ENCODE measurements at places on chromosomes 3 and 15. TPM values are rescaled to one million over a fixed set of nuclear protein-coding genes. Genes with fewer than 3 reads are reported as not detected.

DNA sequence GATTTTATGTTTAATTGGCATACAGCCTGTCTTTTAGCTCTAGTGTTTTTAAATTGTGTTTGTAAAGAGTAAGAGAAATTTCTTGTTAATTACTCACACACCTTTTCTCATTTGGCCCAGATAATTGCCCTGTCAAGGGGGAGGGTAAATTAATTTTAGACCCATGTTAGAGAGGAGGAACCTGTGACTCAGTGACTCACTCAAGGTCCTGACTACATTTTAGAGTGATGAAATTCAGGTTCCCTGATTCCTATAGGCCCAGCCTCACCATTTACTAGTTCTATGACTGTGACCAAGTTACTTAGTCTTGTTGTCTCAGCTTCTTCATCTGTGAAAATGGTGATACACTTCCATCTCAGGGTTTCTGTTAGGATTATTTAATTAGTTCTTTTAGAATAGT is 125.2 kb upstream of the DPH6 start:
- H3K27me3 ChIP-seq, result no peaks in the 10 kb centered on the region
- H3K4me1 ChIP-seq, result peaks cover 5% of the 10 kb centered on the region
- no peaks in the 10 kb centered on the region for H3K36me3 ChIP-seq
- no peak overlapping the region for H3K27ac ChIP-seq
- DNase-seq, result no peak

Gene CLEC3B
- total RNA-seq, result not detected

Gene GASK1A
- total RNA-seq, result 1.9 TPM

GRCh38 chr15:91752081-91752785 is 101.3 kb upstream of the SLCO3A1 start:
- H3K4me3 ChIP-seq, result no peak overlapping the region
- no peak overlapping the region for H3K27ac ChIP-seq
- no peak for DNase-seq
- peaks cover 29% of the 10 kb centered on the region for H3K27me3 ChIP-seq
- no peaks in the 10 kb centered on the region for H3K36me3 ChIP-seq

GRCh38 chr3:264394-265156 is 68.0 kb downstream of the CHL1 start:
- H3K4me3 ChIP-seq, result no peak overlapping the region
- peak; percentile 91 for DNase-seq
- no peaks in the 10 kb centered on the region for H3K36me3 ChIP-seq
- H3K27me3 ChIP-seq, result no peaks in the 10 kb centered on the region
- H3K27ac ChIP-seq, result peak overlapping the region; percentile 65
- peaks cover 12% of the 10 kb centered on the region for H3K4me1 ChIP-seq

GRCh38 chr15:82174471-82175235 is 87.9 kb downstream of the EFL1 start:
- no peaks in the 10 kb centered on the region for H3K36me3 ChIP-seq
- no peak overlapping the region for H3K27ac ChIP-seq
- H3K4me1 ChIP-seq, result peaks cover 11% of the 10 kb centered on the region
- H3K27me3 ChIP-seq, result no peaks in the 10 kb centered on the region
- no peak overlapping the region for H3K4me3 ChIP-seq

GRCh38 chr3:133573054-133573628 is 345 bp upstream of the CDV3 start:
- peak; percentile 98 for DNase-seq
- H3K4me1 ChIP-seq, result peaks cover 57% of the 10 kb centered on the region
- peak overlapping the region; percentile 66 for H3K4me3 ChIP-seq
- H3K36me3 ChIP-seq, result peaks cover 20% of the 10 kb centered on the region
- H3K27ac ChIP-seq, result peak overlapping the region; percentile 76
- H3K27me3 ChIP-seq, result no peaks in the 10 kb centered on the region

- H3K4me1 ChIP-seq, result no peaks in the 10 kb centered on the region
- H3K4me3 ChIP-seq, result peak overlapping the region; percentile 48
- peaks cover 14% of the 10 kb centered on the region for H3K27me3 ChIP-seq
- no peaks in the 10 kb centered on the region for H3K36me3 ChIP-seq
- H3K27ac ChIP-seq, result no peak overlapping the region
These were observed 7.4 kb upstream of the OCA2 start for GRCh38 chr15:28106294-28107110.

Gene FMN1
- 2.9 TPM for total RNA-seq

GRCh38 chr3:126424751-126425150 is 30.0 kb downstream of the CFAP100 start:
- H3K4me3 ChIP-seq, result no peak overlapping the region
- DNase-seq, result no peak
- H3K36me3 ChIP-seq, result no peaks in the 10 kb centered on the region
- H3K27me3 ChIP-seq, result no peaks in the 10 kb centered on the region
- no peak overlapping the region for H3K27ac ChIP-seq

Gene GNB4
- total RNA-seq, result 6.3 TPM

- no peaks in the 10 kb centered on the region for H3K27me3 ChIP-seq
- no peak overlapping the region for H3K27ac ChIP-seq
- no peak overlapping the region for H3K4me3 ChIP-seq
These were observed 323.2 kb upstream of the TPM1 start for GRCh38 chr15:62719316-62719715.

DNA sequence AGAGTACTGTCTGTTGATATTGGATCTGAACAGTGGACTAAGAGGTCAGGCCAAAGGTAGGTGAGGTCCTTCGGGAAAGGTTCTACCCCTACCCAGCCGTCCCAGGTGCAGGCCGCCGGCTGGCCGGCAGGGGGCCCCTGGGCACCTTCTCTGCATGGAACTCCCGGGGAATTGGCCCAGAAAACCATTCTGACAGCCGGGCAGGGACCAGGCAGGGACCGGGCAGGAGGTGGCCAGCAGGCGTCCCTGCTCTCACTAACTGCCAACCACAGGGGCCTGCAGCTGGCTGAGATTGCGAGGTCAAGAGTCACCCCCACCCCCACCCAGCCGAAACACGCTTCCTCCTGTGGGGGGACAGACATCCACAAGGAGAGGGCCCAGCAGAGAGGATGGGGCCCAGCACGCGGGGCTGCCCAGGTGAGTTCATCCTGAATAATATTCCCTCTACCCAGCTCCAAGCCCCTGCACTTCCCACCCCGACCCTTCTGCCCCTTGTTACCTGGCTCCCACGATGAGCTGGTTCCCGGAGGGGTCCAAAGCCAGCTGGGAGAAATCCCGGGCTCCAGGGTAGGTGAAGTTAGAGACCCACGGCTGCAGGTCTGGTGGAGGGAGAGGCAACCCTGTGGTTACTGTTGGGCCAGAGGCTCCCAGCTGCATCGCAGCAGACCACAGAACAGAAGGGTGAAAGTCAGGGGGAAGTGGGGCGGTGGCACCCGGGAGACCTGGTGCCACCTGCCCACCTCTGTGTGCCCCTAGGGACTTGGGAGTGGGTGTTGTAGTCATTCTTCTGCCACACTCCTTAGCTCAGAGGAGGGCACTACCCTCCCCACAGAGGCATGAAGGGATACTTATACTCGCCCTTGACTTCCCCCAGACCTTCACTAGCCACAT is 84.4 kb downstream of the SEMA5B start:
- H3K27me3 ChIP-seq, result no peaks in the 10 kb centered on the region
- H3K27ac ChIP-seq, result no peak overlapping the region
- DNase-seq, result peak; percentile 84
- no peak overlapping the region for H3K4me3 ChIP-seq

- H3K27ac ChIP-seq, result no peak overlapping the region
- DNase-seq, result no peak
- H3K27me3 ChIP-seq, result peaks cover 3% of the 10 kb centered on the region
These were observed 542.3 kb upstream of the ROBO2 start for GRCh38 chr3:76497636-76498035.

DNA sequence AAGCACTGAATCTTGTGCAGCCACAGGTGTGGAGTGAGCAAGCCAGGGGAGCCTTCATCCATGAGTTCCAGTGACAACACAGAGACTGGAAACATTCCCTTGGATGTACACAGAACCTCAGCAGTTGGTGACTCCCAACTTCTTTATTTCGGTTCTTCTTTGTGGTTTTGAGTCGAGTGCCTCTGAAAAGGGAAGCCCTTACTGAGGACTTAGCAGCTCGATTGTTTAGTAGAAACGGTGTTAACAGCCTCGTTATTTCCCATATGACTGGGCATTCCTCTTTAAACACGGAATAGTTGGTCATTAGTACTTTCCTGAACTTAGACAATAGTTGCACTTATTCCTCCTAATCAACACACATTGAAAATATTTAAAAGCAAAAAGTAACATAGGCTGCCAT is 7.7 kb downstream of the SLCO3A1 start:
- no peak overlapping the region for H3K27ac ChIP-seq
- no peaks in the 10 kb centered on the region for H3K36me3 ChIP-seq
- peaks cover 7% of the 10 kb centered on the region for H3K4me1 ChIP-seq
- no peak overlapping the region for H3K4me3 ChIP-seq

GRCh38 chr3:6532101-6532500 is 328.8 kb upstream of the GRM7 start:
- no peak for DNase-seq
- H3K36me3 ChIP-seq, result no peaks in the 10 kb centered on the region
- H3K4me1 ChIP-seq, result no peaks in the 10 kb centered on the region
- no peaks in the 10 kb centered on the region for H3K27me3 ChIP-seq

Gene TUSC7
- total RNA-seq, result not detected

DNA sequence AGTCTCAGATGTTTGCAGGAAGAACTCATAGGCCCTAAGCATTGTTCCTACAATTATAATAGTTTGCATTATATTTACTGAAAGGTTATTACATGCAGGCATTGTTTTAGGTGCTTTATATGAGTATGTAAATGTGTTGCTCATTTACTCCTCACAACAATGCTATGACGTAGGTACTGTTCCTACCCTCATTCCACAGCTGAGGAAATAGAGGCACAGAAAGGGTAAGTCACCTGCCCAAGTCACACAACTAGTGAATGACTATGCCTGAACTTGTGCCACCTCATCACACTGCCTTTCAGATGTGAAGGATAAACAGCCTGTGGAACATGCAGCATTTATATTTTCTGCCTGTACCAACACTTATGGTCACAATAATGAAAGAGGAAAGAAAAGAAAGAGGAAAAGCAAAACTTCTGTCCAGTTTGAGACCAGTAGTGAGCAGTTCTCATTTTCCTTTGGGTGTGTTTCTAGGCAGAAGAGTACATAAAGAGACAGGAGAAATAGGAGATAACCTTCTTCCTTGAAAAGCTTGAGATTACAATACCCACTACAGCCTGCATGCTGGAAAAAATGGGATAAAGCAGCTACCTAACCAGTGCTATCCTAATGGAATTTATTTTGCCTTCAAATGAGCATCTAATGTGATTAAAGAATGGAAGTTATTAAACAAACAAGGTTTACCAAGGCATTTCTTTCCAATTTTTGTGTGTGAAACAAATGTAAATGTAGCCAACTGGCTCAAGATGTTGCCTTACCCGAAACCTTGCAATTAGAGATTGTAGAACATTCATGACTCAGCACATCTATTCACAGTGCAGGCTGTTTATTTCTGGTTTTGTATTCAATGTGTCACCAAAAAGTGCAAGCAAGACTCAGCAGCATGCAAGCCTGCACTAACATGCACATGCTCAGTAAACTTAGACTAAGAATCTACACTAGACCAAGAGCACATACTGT is 20.5 kb upstream of the ENTPD3 start:
- H3K27me3 ChIP-seq, result peaks cover 24% of the 10 kb centered on the region
- H3K36me3 ChIP-seq, result no peaks in the 10 kb centered on the region
- H3K4me3 ChIP-seq, result no peak overlapping the region
- H3K27ac ChIP-seq, result no peak overlapping the region
- peak; percentile 28 for DNase-seq

DNA sequence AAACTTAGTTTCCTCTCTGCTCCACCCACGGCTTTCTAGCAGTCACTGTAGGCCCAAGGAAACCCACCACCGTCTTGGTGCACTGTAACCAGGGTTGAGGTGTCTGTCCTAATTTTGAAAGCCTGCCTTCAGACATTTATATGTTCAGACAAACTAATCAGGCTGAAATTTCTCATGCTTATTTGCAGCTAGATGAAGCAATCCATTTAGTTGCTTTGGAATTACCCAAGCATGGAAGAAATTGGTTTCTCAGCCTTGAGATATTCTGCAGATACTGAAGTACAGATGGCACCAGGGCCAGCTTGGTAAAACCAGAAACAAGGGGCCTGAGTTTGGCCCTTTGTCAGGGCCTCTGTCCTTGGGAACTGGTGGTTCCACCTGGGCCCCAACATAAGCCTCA is 105.4 kb downstream of the CACNA1D start:
- no peaks in the 10 kb centered on the region for H3K36me3 ChIP-seq
- no peak for DNase-seq
- H3K27ac ChIP-seq, result no peak overlapping the region
- no peaks in the 10 kb centered on the region for H3K4me1 ChIP-seq

- no peak for DNase-seq
- no peak overlapping the region for H3K4me3 ChIP-seq
- no peaks in the 10 kb centered on the region for H3K27me3 ChIP-seq
- H3K36me3 ChIP-seq, result peaks cover 7% of the 10 kb centered on the region
- H3K27ac ChIP-seq, result no peak overlapping the region
These were observed 186.8 kb downstream of the THSD4 start for GRCh38 chr15:71301958-71302621.

GRCh38 chr3:138034918-138035317 is 25.0 kb downstream of the CLDN18 start:
- H3K27me3 ChIP-seq, result no peaks in the 10 kb centered on the region
- no peaks in the 10 kb centered on the region for H3K36me3 ChIP-seq
- DNase-seq, result peak; percentile 16
- no peaks in the 10 kb centered on the region for H3K4me1 ChIP-seq
- no peak overlapping the region for H3K4me3 ChIP-seq
- H3K27ac ChIP-seq, result no peak overlapping the region

DNA sequence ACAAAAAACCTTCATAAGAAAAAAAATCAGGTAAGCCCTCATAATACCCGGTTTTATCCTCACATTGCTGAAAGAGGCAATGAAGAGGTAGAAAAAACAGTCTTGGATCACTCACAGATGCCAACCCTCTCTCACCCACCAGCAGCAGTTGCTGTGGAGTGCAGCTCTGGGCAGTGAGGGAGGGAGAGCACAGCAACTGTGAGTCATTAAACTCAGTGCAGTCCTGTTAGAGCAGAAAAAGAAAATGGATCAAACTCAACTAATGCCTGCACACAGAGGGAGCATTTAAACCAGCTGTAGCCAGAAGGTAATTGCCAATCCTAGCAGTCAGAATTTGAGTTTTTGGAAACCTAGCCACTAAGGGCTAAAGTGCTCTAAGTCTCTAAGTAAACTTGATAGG is 1050.6 kb upstream of the ALCAM start:
- H3K4me3 ChIP-seq, result no peak overlapping the region
- H3K27me3 ChIP-seq, result no peaks in the 10 kb centered on the region
- no peaks in the 10 kb centered on the region for H3K4me1 ChIP-seq
- H3K36me3 ChIP-seq, result peaks cover 47% of the 10 kb centered on the region
- no peak for DNase-seq
- no peak overlapping the region for H3K27ac ChIP-seq

DNA sequence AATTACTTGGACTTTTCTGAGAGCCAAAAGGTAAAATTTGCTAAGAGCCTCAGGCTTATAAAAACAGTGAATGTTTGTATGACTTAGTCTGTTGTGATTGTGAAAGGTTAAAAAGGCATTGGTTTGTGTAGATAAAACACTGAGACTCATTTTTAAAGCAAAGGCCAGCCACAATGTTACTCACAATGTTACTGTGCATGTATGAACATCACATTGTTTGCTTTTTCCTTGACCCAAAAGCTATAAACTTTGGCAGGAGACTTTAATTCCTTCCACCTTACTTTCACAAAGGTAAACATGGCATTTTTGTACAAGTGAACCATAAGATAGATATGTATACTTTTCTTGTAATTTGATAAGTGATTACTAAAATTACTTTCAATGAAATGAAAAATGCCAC is 70.5 kb downstream of the NPAP1 start:
- no peak overlapping the region for H3K4me3 ChIP-seq
- H3K27me3 ChIP-seq, result no peaks in the 10 kb centered on the region
- peak; percentile 64 for DNase-seq

Gene GAP43
- total RNA-seq, result not detected

GRCh38 chr15:96887730-96888129 is 557.2 kb downstream of the NR2F2 start:
- H3K4me1 ChIP-seq, result no peaks in the 10 kb centered on the region
- DNase-seq, result peak; percentile 20
- H3K4me3 ChIP-seq, result no peak overlapping the region
- no peaks in the 10 kb centered on the region for H3K36me3 ChIP-seq
- no peak overlapping the region for H3K27ac ChIP-seq

Data from PC-3 (cell line).